Renal cortical epithelial cell (primary cell): ENCODE measurements at places on chromosomes 4 and X.

- no peak for DNase-seq
Observed at GRCh38 chr4:83821493-83821892, 285.6 kb downstream of the GPAT3 start.

DNA sequence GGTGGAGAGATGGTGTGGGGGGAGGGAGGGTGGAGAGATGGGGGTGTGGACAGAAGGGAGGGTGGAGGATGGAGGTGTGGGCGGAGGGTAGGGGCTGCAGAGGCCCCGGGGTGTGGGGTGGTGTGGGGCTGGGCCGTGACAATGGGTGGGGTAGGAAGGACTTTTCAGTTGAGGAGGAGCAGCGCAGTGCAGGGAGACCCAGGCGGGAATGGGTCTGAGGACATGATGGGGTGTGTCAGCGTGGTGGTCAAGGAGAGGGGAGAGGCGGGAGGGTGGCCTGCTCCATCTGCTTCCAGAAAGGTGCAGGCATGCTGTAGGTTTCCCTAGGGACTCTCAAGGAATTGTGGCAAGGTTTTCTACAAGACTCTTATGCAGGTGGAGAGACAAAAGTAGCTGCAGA is 48.9 kb downstream of the RGS12 start:
- DNase-seq: no peak

DNA sequence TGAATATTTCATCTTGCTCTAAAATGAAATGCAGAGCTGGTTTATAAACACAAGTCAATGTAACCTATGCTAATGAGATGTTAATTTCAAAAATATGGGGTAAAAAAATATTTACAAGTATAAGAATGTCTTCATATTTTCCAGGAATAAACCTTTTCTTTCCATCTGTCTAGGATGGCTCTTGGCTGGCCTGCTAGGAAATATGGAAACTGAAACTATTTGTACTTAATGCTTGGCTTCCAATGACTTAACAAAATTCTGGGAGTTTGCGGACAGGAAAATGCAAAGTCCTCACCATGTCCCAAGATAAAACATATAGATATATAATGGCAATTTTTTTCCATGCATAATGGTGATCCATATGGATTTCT is 168.1 kb downstream of the SCFD2 start:
- DNase-seq: no peak

DNA sequence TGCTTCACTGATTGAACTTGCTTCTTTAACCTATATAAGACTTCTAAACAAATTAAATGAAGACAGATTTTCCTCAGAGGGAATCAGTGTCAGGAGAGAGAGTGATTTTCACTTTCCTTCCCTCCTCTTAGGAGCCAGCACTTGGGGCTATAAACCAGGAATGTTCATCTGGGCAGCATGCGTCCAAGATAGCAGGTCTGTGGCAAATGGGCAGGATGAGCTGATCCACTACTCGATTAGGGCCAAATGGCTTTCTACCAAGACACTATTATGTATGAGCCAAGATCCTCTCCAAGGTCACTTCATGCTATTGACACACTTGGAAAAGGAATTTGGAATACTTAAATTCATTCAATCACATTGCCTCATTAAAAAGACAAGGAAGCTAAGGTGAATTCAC is 203.9 kb upstream of the GRID2 start:
- no peak for DNase-seq

DNA sequence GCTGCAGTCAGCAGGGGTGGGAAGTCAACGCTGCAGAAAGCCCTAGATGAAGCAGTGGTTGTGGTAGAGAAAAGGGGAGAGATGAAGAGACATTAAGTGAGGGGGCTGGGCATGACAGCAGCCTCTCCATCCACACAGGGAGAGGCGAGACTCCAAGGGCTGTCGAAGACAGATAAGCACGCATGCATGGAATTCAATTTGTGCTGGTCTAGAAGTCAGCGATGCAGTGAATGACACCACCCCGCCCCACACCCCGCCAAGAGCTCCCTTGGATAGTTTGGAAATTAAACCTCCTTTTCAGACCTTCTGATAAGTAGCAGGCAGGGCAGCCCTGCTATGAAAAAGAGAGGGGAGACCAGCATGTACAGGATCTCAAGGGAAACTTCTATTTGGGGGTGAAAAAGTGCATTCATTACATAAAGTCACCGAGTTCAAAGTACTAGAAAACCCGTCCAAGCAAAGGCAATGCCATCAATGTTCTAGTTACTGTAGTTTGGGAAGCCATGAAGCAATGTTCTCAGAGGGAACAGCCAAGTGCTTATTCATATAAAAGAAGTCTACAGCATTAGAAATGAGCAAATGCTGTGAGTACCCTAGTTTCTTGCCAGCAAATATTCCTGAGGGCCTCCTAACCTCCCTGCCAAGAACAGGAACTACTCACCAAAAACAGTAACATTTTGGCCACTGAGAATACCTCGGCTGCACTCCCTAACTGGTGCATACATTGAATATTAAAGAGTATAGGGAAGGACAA is 152.3 kb upstream of the ANXA10 start:
- DNase-seq: no peak

DNA sequence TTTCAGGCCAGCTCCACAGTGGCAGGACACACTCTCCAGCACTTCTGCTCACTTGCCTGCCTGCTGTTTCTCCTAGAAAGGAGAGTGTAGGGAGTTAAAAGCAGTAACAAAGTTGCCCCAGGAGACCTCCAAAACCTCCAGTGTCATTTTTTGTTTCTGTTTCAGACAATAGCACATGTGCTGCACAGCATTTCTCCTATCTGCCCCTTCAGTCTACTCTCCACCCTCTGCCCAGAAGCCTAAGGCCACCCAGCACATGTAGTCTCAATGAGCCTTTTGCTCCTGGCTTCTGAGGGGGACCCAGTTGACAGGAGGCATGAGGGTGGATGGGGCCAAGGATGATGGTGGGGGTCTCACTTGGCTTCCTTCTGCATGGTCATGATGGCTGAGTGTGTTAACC is 329.6 kb upstream of the CLNK start:
- no peak for DNase-seq

DNA sequence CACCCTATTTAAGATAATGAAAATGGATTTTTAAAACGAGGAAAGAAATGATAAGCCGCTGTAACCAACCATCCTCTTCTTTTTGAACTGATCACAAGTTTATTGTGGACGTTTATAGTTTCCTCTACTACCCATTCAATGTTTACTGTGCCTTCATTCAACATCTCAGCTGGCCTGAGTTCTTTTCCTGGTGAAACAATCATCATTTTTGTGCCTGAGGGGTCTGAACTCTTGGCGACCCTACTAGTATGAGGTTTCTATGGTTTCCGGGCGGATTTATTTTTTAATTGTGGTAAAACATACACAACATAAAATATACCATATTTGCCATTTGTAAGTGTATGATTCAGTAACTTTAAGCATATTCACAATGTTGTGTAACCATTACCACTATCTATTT is 100.7 kb downstream of the SPRY1 start:
- DNase-seq: no peak

GRCh38 chr4:76235407-76235806 is 16.1 kb upstream of the FAM47E start:
- DNase-seq: no peak

DNA sequence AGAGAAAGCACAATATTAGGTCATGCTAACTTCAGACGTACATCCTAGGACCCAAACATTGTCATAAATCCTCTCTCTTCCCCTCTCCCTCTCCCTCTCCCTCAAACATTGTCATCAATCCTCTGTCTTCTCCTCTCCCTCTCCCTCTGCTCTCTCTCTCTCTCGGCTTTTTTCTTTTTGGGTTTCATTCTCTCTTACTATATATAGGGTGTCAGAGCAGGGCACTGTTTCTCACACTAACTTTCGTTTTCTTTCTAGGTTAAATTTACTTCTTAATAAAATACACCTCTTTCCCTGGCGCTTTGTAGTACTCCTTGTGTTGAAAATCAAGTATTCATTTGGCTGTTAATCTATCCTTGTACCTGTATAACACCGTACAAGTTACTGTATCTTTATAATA is 37.0 kb upstream of the HERC5 start:
- no peak for DNase-seq

- no peak for DNase-seq
Observed at GRCh38 chrX:107715331-107716117, 60.1 kb downstream of the TSC22D3 start.

GRCh38 chr4:22850630-22851029 is 157.9 kb downstream of the GBA3 start:
- no peak for DNase-seq

- no peak for DNase-seq
Observed at GRCh38 chr4:65353098-65353497, 317.2 kb downstream of the EPHA5 start.

- DNase-seq: no peak
Observed at GRCh38 chrX:37765507-37765906, 14.4 kb upstream of the CYBB start.

DNA sequence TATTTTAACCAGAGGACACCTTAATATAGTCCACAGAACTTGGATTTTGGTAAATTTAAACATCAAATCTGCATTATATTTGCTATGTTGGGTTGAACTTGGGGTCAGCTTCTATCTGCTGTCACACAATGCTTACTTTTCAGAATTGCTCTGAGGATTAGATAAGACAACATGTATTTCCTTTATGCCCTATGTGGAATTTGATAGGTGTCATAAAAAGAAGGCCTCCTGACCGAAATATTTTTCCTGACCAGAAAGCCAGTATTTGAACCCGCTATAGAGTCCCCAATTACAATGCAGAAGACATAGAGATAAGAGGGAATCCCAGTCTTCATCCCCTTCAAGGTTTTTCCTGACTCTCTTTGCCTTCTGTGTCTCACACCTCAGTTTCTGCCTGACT is 4.1 kb downstream of the MTTP start:
- no peak for DNase-seq

DNA sequence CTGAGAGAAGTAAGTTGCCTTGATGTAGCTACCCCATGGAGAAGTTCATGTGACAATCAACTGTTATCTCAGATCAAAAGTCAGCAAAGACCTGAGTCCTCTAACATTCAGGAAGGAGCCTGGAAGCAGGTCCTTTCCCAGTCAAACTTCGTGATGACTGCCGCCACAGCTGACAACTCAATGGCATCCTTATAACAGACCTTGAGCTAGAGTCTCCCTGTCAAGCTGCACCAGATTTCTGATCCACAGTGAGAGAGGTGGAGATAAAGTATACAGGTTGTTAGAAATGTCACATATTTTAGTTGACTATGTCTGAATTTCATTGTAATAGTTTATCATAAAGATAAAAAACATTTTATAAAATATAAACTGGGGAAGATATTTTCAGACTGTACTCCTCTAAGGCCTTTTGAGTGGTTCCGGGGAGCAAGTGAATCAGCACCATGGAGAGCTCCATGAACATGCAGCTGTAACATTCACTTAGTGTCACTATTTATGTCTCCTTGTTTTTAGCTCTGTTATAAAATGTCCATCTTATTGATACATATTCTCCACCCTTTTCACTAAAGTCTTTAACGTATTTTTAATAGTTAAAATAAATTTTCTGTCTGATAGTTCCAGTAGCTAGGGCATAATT is 1653.5 kb upstream of the AGA start:
- no peak for DNase-seq

- DNase-seq: no peak
Observed at GRCh38 chrX:114675365-114675764, 91.5 kb downstream of the HTR2C start.

DNA sequence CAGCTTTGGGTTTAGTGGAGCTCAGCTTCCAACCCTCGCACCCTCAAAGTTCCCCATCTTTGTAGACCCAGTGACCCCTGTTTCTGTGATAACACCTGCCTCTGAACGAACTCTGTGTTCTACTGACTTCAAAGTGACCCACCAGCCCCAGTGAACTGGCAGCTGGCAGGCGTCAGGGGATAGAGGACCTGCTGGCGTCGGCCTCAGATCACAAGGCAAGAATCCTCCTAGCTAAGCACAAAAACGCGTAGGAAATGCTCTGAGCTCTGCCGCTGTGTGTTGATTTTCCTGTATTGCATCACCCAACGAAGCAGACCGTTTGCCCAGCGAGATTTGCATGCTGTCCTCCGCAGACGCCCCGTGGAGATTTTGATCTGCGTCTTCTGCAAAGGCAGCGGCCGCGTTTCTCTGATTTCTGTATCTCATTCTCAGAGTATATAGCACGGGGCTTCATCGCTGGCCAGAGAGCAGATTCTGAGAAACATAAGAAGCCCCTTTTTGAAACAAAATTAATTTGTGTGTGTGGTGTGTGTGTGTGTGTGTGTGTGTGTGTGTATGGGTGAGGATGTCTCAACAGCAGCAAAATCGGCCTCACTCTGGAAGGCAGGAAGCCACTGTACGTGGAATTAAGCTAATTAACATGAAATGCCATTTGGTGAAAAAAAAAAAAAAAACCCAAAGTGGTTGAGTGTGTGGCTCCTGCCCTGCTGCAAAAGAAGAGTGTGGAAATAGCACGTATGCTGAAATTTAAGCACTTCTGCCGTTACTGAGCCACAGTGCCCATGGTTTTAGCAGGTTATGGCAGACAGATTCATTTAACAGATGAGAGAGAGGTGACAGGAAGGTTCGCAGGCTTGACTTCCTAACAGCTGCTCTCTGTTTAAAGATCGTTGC is 29.2 kb upstream of the ASMTL start:
- peak; percentile 68 for DNase-seq

- DNase-seq: peak; percentile 62
Observed at GRCh38 chr4:48780865-48781214, 761 bp upstream of the FRYL start.

DNA sequence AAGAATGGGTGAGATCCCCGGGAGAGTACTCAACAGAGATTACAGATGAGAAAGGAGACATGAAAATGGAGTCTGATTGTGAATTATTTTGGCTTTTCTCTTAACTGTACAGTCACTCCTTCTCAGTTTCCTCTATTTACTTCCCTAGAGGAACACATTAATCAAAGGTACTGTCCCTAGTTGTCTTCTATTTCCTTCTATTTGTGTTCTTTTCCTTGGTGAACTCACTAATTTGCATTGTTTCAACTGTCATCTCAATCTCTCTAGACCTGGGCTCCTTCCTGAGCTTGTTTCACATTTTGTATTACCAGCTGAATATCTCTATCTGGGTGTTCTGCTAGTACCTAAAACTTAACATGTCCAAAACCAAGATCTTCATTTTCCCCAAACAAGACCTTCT is 59.8 kb downstream of the ABCB7 start:
- DNase-seq: no peak

DNA sequence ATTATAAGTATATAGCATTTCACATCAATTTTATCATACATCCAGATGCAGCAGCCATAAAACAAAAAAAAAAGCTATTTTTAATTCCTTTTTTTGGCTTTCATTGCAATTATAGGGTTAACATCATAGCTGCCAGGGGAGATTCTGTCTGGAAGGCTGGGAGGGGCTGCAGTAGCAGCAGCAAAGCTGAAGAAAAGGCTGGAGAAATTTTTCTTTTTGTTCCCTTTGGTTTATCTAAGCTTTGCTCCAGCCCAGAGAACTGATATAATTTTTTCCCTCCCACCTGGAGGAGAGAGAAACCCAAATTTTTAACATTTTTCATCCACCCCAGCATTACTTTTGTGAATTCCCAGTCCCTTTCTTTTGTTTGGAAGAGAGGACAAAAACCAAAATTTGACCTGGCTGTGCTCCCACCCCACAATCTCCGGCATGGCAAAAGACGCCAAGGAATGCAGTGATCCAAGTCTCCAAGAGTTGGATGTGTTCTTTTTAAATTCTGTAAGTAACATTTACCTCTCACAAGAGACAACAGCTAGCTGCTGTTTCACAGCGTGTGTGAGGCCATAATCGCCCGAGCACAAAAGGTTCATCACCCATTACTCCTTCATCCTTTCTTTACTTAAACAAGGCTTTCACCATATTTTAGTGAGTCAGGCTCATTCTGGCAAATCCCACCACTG is 25.1 kb upstream of the FAM156A start:
- no peak for DNase-seq
